ENCODE measurements at places on chromosomes 3 and 15.
A peak's percentile ranks its signal among the peaks of the same experiment; 100 is the strongest.

GRCh38 chr3:195544634-195545033 lies 1.5 kb upstream of the PPP1R2 start:
- no peak for DNase-seq

- no peak for DNase-seq
Observed at GRCh38 chr3:190122198-190122771, 1.6 kb upstream of the P3H2 start.

- no peak for DNase-seq
Observed at GRCh38 chr3:157786618-157787017, 283.4 kb upstream of the VEPH1 start.

DNA sequence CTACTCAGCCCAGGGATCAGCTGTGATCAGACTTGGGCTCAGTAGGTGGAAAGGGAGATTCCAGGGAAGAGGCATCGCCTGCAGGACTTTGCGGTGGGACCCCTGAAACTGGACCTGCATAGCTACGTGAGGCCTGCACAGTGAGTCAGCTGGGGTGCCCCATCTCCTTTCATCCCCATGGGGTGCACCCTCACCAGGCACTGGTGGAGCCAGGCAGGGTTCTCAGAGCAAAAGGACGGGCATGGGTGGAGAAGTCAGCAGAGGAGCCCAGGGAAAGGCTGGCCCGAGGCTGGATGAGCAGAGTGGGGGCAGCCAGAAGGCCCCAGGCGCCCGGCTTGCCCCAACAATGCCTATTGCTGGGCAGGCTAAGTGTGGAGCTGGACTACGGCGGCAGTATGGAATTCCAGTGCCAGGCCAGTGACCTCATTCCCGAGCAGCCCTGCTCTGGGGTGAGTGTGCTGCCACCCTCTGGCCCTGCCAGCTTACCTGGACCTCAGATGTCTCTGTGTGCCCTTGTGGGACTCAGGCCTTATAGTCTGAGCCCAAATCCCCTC lies 19.7 kb downstream of the ACAA1 start:
- no peak for DNase-seq

- no peak for DNase-seq
Observed at GRCh38 chr3:101879102-101879501, 29.8 kb downstream of the NFKBIZ start.

GRCh38 chr3:87247430-87247773 lies 20.3 kb downstream of the CHMP2B start:
- DNase-seq: no peak

DNA sequence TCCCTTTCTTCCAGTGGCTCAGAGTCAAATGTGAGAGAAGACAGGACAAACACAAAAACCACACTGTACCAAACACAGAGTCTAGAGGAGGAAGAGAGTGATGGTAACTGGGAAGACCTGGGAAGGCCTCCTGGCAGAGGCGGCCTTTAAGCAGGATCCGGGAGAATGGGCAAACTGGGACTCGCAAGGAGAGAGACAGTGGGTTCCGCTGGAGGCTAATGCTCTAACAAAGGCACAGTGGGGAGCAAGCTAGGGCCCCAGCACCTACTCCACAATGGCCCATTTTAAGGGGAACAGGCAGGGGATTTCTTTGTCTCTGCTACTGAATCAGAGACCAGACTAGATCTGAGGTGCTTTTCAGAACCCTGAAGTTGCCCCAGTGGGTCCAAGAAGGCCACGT lies 81.4 kb upstream of the HES1 start:
- DNase-seq: no peak

GRCh38 chr3:128801779-128802380 lies 75.9 kb downstream of the RAB7A start:
- no peak for DNase-seq

DNA sequence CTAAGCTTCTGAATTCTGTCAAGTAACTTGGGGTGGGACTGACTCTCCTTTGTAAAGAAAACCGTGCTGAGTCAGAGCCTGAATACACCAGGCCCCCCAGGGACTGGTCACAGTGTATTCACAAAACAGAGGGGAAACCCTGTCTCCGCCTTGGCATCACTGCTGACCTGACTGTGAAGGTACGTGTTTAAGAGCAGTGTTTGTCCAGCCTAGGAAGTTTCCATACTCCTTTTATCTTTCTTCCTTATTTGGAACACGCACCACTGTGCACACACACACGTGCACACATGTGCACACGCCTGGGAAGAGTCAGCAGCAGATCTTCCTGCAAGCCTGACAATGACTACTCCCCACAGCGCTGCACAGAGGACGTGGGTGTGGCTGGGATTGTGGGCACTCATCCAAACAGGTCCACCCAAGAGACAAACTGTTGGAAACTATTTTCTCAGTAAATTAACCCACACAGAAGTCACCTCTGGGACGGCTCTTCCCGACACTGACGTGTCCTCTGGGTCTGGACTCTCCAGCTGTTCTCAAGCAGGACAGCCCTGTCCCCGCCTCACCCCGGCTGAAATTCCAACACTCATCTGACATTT lies 87.7 kb downstream of the ATP10A start:
- DNase-seq: no peak

- peak; percentile 33 for DNase-seq
Observed at GRCh38 chr3:50542177-50543034, 25.1 kb downstream of the C3orf18 start.

DNA sequence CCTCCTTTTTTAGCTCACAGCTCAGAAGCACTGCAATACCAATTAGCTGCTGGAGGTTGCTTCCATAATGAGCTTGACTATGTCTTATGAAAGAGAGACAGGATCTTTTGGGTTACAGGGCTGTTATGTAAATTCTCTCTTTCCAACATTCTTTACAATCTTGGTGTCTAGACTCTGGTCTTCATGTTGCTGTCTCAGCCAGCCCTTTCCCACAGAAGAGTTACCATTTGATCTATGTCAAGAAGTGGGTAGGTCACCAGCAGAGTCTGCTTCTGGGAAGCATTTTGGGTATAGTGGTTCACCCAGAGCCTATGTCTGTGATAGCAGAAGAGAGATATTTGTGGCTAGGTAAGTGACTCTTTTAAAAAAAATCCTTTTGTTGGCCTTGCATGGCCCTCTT lies 234.5 kb downstream of the SATB1 start:
- no peak for DNase-seq

GRCh38 chr15:41331281-41331680 lies 1.1 kb downstream of the OIP5 start:
- no peak for DNase-seq

GRCh38 chr3:52357151-52358080 lies 41.3 kb downstream of the DNAH1 start:
- DNase-seq: no peak

DNA sequence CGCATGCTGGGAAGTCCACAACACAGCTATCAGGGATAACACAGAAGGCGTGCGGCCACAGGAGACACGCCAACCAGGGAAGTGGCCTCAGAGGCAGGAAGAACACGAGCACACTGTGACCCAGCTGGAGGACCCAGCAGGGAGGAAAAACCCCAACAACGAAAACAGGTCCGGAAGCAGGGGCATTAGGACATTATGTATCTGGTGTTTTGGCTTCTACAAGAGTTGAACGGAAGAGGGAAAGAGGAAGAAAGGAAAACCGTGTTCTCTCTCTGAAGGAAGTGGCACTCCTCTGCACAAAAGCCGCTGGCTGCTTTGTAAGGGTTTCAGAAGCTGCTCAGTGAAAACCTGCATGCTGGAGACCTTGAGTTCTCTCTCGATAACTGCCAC lies 61.8 kb downstream of the HACD2 start:
- no peak for DNase-seq

- no peak for DNase-seq
Observed at GRCh38 chr15:68371160-68371559, 60.8 kb downstream of the ITGA11 start.

GRCh38 chr15:96011136-96011535 lies 319.4 kb upstream of the NR2F2 start:
- no peak for DNase-seq

DNA sequence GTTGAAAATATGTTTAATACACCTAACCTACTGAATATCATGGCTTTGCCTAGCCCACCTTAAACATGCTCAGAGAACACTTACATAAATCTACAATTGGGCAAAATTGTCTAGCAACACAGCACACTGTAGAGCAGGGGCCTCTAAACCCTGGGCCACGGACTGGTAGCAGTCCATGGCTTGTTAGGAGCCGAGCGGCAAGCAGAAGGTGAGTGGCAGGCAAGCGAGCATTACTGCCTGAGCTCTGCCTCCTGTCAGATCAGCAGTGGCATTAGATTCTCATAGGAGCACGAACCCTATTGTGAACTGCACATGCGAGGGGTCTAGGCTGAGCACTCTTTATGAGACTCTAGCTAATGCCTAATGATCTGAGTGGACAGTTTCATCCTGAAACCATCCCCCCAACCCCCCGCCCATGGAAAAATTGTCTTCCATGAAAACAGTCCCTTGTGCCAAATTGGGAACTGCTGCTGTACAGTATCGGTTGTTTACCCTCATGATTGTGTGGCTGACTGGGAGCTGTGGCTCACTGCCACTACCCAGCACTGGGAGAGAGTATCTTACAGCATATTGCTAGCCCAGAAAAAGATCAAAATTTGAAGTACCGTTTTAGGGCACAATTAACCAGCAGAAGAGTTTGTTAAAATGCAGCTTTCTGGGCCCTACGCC lies 26.1 kb downstream of the CMSS1 start:
- DNase-seq: no peak

Data from NCI-H1105 treated with DMSO at 0.1 percent for 48 hours (cell line).